ENCODE measurements at places on chromosomes 6 and 20. TPM values are rescaled to one million over a fixed set of nuclear protein-coding genes. Genes with fewer than 3 reads are reported as not detected.

GRCh38 chr6:73104921-73105320, 120.4 kb downstream of the KHDC1L start:
- DNase-seq = no peak

DNA sequence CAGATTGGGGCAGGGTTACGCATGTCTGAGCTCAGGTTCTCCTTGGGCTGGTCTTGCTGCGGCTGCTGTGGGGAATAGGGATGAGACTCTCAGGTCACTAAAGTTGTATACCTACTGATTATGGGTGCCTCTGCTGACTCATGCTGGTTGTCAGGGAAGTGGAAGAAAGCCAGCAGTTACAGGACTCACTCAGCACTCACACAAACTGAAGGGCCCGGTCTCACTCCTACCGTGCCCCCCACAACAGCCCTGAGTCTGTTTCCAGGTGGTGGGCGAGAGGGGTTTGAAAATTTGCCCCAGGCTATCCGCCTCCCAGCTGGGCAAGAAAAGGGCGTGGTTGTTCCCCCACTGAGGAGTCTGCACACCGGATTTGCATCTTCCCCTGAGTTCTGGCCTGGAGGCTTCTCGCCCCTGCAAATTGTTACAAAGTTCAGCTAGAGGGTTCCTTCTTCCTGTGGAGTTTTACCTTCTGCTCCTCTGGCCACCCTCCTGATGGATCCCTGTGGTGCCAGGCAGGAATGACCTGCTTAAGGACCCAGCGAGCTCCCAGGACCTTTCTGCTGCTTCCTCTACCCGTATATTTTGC, 659.2 kb downstream of the HDGFL1 start:
- no peak for DNase-seq

- DNase-seq = no peak
Measured at GRCh38 chr6:145015739-145016558, 719.4 kb downstream of the EPM2A start.

- no peak for DNase-seq
Measured at GRCh38 chr6:125285353-125285752, 16.4 kb downstream of the HDDC2 start.

GRCh38 chr6:100343316-100344077, 121.2 kb downstream of the SIM1 start:
- DNase-seq = no peak

DNA sequence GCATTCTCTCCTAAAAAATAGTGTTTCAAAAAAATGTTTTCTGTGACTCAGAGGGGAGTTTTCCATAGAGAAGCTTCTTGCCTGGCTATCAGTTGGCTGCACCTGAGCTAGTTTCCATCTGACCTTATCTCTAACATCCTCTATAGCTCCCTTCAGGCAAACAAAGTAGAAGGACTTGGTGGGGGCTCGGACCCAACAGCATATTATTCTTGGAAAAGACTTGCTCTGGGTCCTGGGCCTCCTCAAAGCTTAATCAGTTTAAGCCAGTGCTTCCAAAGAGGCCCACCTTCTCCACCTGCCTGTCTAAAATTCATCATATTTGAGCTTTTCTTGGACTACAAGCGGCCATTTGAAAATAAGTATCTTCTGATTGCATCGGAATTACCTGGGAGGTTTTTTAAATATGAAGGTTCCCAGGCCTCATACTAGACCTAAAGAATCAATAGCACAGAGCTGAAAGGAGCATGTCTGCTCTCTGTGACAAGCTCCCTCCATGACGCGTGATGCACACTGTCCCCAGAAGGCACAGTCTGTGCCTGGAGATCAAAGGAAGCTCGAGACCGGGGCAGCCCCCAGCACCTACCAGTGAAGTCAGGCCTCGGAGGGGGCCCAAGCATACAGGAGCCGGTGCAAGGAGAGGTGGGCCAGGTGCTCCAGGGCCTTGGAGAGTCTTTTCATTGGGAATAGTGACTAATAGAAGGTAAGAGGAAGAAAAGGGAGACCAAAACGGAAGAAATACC, 80.6 kb upstream of the HIVEP1 start:
- no peak for DNase-seq

DNA sequence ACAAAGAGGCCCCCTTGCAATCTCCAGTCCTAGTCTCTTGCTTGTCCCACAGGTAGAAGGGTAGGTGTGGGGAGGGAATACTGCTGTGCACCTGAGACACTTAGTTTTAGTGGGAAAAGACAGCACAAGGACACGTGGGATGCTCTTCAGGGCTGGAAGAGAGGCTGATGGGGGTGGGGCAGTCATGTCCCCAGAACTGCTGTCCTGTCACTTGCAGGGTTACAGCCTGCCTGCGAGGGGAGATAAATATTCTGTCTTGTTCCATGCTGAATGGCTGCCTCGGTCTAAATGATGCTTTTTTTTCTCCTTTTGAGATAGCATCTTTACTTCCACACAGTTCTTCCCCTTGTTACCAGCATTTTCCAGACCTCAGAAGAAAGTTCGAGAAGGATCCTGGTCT, 106.2 kb downstream of the SLC24A3 start:
- DNase-seq = no peak

DNA sequence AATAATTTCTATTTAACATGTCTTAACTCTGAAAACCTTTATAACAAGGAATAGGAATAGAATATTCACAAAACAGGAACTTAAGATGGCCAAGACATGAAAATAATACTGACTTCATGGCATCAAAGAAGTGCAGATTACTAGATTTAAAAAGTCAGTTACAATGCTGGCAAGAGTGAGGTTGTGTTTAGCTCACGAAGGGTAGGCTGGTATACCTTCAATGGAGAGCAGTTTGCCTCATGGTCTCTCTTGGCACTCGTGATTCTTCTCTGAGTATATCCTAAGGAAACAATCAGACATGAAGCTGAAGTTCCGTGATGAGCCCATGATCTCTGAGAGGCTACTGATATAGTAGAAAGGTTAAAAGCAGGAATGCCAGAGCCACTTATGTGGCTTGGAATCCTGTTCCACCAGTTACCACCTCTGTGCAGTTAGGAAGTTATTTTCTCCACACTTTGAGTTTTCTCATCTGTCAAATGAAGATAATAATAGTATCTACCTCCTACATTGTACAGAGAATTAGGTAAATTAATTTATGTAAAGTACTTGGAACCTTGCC, 7.2 kb downstream of the NCOA7 start:
- DNase-seq = no peak

DNA sequence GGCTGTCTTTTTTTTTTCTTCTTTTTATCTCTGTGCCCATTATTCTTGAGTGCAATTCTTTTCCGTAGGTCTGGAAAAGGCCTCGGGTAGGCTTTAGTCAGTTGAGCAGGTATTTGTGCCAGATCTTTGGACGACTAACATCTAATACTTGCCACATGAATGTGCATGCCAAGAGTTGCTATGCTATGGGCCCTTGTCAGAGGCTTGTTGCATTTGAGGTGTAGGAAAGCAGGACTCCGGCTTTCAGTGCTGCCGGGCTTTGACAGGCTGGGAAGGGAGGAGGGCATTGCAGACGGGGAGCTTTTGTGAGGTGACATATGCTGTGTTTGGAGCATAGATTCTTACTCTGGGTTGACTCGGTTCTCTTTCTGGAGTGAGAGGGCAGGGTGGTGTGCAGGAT, 10.2 kb downstream of the LRRC1 start:
- no peak for DNase-seq

DNA sequence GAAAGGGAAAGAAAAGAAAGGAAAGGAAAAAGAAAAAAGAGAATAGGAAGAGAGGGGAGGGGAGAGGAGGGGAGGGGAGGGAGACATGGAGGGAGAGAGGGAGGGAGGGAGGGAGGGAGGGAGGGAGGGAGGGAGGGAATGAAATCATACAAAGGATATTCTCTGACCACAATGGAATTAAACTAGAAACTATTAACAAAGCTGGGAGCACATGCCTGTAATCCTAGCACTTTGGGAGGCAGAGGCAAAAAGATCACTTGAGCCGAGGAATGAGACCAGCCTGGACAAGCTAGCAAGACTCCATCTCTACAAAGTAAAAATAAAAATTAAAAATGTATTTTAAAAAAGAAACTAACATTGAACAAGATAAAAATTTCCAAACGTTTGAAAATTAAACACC, 62.8 kb downstream of the ILRUN start:
- no peak for DNase-seq

GRCh38 chr6:135094403-135094821, 39.8 kb upstream of the HBS1L start:
- DNase-seq = no peak

DNA sequence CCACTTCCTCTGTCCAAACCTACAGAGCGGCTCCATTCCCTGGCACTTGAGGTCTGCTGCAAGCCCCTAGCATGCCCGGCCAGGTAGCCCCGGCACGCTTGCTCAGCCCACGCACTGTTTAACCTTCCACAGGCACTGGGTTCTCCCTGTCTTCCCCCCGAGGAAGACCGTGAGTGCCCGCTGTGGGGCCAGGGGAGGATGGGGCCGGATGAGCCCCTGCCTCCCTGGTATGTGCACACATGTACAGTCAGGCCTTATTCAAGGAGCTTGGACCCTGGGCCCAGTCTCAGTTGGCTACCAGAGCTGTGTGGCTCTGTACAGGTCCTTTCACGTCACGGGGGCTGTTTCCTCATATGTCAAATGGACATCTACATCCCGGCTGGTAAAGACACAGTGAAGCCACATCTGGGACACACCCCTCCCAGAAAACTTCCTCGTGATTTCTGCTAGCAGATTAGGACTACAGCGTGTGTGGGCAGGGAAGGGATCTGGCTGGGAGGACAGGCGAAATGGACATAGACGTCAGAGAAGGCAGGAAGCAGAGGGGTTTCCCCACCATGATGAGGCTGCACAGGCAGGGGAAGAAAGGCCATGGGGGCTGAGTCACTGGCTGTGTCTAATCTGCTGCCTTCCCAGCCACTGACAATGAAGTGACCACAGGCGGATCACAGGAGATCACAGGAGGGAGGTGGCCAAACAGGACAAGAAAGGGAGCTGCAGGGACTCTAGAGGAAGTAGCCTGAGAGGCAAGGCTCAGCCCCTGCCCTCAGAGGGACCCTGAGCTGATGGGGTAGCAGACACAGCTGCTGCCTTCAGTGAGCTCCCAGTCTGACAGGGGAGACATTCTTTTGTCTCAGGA, 62.9 kb downstream of the MRPL14 start:
- peak; percentile 67 for DNase-seq

- no peak for DNase-seq
Measured at GRCh38 chr6:127340171-127340570, 3.2 kb downstream of the ECHDC1 start.

GRCh38 chr6:135179920-135180541, 1.1 kb upstream of the MYB start:
- DNase-seq = no peak

GRCh38 chr6:159438106-159438505, 254.9 kb downstream of the SOD2 start:
- no peak for DNase-seq

GRCh38 chr6:91487696-91488392, 901.0 kb upstream of the MAP3K7 start:
- DNase-seq = no peak

- DNase-seq = peak; percentile 79
Measured at GRCh38 chr20:57398231-57398821, 7.1 kb downstream of the RBM38 start.

GRCh38 chr6:50847890-50848594, 29.4 kb downstream of the TFAP2B start:
- DNase-seq = no peak

- no peak for DNase-seq
Measured at GRCh38 chr6:26319405-26320128, 45.4 kb upstream of the BTN3A2 start.

GRCh38 chr20:62754122-62754990, 41.9 kb upstream of the MRGBP start:
- DNase-seq = peak; percentile 53

DNA sequence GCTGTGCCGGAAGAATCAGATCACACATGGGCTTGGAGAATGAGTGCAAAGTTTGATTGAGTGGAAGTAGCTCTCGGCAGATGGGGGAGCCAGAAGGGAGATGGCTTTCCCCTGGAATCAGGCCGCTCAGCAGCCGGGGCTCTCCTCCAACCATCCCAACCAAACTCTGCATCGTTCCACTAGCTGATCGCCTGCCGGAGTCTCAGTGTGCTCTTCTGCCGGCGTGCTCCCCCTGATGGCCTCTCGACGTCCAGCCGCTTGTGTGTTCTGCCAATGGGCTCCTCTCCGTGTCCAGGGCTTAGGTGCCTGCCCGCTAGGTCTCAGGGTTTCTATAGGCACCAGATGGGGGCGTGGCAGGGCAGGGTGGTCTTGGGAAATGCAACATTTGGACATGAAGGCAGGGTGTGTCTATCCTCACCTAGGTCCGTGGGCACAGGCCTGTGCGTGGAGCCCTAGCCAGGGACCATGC, 4.9 kb upstream of the BIRC7 start:
- peak; percentile 84 for DNase-seq

- no peak for DNase-seq
Measured at GRCh38 chr6:169454204-169454871, 200.7 kb upstream of the THBS2 start.

- DNase-seq = no peak
Measured at GRCh38 chr6:27091661-27092315, 155.7 kb upstream of the PRSS16 start.

- DNase-seq = no peak
Measured at GRCh38 chr20:35547329-35547728, 5.5 kb downstream of the ERGIC3 start.

GRCh38 chr6:7042056-7042653, 65.6 kb upstream of the RREB1 start:
- DNase-seq = peak; percentile 29

DNA sequence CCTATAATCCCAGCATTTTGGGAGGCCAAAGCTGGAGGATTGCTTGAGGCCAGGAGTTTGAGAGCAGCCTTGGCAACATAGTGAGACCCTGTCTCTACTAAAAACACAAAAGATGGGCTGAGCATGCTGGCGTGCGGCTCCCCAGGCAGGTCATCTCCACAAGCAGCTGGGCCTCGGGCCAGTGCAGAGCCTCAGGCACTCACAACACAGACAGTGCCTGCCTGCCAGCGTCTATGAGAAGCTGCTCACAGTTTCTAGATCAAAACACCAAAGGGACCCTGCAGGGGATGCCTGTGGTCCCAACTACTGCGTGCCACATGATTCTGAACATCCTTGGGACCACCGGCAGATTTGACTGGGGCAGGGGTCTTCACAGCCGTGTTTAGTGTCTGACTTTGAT, 59.4 kb downstream of the GINS1 start:
- DNase-seq = no peak

DNA sequence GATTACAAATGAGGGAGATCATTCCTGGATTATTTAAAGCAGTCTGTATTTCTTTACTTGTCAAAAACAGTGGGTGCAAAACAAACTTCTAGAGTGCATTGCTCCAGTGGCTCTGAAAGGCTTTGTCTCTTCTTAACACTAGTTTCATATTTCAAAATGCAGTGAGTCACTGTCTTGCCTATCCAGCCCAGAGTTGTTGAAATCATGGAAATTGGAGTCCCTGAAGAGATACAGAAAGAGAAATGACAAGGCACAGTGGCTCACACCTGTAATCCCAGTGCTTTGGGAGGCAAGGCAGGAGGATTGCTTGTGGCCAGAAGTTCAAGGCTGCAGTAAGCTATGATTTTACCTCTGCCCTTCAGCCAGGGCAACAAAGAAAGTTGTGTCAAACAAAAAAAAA, 11.3 kb downstream of the SLC2A12 start:
- DNase-seq = no peak

RBPJL gene
- total RNA-seq = not detected

RAB44 gene
- total RNA-seq = not detected

CAGE1 gene
- 0.11 TPM for total RNA-seq

SLC13A3 gene
- total RNA-seq = 0.46 TPM

POLH gene
- 8.3 TPM for total RNA-seq

RNF144B gene
- total RNA-seq = 16.2 TPM

TXNDC5 gene
- total RNA-seq = 56.8 TPM

SLC22A3 gene
- 1.1 TPM for total RNA-seq

FOXS1 gene
- 4.3 TPM for total RNA-seq

SCRT2 gene
- not detected for total RNA-seq

MYL9 gene
- 1,717 TPM for total RNA-seq

RAET1L gene
- total RNA-seq = not detected

BIRC7 gene
- not detected for total RNA-seq

SNAI1 gene
- 3.6 TPM for total RNA-seq

KCNQ2 gene
- total RNA-seq = not detected

Measured in right cardiac atrium (tissue), 5 donors.